ENCODE measurements at places on chromosomes 3 and 15.

DNA sequence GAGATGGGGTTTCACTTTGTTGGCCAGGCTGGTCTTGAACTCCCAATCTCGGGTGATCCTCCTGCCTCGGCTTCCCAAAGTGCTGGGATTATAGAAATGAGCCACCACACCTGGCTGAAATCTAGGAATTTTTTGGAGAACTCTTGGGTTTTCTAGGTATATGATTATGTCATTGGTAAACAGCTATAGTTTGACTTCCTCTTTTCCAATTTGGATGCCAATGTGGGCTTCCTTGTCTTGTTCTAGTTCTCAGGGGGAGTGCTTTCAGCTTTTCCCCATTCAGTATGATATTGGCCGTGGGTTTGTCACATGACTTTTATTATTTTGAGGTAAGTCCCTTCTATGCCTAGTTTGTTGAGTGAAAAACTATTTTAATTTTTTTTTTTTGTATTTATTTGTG is 17.9 kb downstream of the KCNMB3 start:
- no peak for DNase-seq

- DNase-seq: no peak
Measured at GRCh38 chr15:87744815-87745214, 511.7 kb downstream of the NTRK3 start.

GRCh38 chr15:88631464-88632028 is 7.3 kb upstream of the ISG20 start:
- no peak for DNase-seq

DNA sequence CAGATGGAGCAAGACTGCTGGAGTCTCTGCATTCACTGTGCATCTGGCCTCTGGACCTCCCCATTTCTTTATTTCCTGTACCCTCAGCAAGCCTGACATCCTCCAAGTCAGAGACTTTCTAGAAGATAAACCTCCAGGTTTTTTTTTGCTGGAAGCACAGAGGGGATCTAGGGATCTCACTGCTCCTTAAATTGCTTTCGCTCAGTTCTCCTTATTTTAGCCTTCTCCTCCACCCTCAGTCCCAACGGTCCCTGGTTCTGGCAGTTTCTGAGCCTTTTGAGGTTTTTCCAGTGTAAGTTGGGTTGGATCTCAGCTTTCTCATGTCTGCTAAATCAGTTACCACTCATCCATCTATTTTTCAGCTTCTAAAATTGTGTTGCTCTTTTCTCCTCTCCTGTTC is 22.7 kb upstream of the CHD2 start:
- no peak for DNase-seq

DNA sequence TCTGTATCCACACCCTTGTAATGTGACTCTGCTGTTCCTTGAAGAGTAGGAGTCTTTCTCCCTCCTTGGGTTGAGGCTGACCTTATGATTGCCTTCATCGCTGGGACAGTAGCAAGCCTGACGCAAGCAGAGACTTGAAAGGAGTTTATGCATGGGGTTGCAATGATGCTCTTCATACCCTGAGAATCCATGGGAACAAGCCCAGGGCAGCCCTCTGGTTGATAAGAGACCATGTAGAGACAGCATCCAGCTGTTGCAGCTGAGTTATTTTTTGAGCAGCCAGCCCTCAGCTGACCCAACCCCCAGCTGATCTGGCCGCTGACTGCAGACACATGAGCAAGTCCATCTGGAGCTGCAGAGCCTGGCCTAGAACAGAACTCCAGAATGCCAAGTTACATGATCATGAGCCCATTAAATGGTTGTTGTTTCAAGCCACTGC is 60.6 kb upstream of the ARNT2 start:
- no peak for DNase-seq

DNA sequence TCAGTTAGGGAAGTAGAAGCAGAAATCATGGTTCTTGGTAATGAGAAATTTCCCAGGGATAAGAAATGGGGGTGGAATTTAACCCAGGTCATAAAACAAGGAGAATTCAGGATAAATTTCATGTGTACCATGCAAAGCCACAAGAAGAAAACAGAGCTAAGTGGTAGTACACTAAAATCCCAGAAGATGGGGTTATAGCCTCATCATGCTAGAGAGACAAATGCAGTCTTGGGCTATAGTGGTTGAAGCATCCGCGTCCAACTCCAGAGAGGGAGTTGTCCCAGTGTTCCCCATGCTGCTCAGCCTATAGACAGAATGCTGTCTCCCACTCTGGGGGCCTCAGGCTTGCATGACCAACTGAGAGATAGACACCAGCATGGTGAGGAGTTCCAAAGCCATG is 36.2 kb upstream of the CLRN1 start:
- no peak for DNase-seq

All from activated naive CD4-positive, alpha-beta T cell (primary cell).